NCI-H774 (cell line): ENCODE measurements at places on chromosomes 6 and 20.

DNA sequence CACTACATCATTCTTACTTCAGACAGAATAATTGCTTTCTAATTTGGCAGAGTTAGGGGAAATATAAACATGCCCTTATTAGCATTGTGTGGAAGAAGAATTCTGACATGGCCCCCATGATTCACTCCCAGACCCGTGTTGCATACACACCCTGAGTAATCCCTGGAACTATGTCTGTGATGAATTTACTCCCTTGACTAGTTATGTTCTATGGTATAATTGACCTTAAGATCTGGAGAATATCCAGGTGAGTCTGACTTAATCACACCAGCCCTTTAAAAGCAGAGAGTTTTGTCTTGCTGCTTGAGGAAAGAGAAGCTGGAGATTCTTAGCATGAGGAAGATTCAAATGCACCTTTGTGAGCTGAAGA is 262.9 kb downstream of the SOX4 start:
- no peak for DNase-seq

DNA sequence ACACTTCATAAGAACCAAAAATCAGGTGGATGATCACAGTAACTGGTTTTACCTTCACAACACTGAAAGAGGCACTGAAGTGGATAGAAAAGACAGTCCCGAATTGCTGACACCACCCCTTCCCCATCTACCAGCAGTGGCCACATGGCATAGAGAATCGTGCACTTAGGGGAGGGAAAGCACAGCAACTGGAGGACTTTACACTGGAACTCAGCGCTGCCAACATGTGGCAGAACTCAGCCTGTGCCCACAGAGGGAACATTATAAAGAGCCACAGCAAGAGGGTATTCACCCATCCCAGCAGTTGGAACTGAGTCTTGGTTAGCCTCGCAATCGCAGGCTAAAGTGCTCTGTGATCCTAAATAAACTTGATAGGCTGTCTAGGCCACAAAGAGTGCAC is 6.5 kb upstream of the KIAA1586 start:
- no peak for DNase-seq

- DNase-seq: no peak
Observed at GRCh38 chr6:142276256-142276655, 25.6 kb upstream of the ADGRG6 start.

DNA sequence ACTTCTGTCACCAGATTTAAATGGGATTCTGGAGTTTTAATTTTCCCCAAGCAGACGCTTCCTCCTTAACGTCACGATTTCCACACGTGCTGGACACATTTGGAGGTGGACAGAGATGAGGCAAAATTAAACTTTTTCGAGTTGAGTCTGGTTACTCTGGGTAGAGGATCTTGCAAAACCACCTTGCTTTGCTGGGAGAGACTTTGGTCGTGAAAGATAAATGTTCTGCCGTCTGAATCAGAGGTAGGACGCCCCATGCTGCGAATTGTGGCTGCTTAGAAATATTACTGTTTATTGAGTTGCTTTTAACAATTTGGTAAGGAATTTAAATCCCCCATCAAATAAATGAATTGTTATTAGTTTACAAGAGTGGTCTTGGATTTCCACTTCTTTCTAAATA is 46.8 kb downstream of the CTCFL start:
- no peak for DNase-seq

DNA sequence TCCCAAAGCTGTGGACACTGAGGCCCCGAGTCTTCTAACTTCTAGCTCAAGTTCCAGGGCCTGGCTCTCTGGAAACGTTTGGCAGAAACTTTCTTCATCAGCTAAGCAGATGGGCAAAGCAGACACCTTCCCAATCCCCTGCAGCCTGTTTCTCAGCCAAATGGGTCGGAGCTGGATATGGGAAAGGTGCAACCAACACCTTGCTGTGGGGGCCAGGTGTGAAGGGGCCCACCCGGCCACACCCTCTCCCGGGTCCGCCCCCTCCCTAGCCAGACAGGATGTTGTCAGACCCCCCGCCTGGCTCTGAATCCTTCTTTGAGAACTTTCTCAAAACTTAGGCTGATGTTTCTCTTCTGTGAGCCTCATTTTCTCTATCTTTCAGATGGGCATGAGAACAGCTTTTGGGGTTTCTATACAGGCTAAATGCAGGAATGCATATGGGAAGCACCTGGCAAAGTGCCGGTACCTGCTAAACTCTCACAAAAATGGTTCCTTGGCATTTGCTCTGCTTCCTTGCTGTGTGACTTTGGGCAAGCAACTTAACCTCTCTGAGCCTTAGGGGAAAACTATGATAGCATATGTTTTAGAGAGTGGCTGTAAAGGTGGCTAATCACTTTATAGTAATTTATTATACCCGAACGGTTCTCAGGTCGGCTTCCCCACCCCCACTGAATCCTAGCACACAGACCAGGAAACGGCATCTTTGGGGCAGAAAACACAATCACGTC is 1.8 kb downstream of the SNAI1 start:
- no peak for DNase-seq

GRCh38 chr20:44153636-44154043 is 33.3 kb downstream of the JPH2 start:
- no peak for DNase-seq

DNA sequence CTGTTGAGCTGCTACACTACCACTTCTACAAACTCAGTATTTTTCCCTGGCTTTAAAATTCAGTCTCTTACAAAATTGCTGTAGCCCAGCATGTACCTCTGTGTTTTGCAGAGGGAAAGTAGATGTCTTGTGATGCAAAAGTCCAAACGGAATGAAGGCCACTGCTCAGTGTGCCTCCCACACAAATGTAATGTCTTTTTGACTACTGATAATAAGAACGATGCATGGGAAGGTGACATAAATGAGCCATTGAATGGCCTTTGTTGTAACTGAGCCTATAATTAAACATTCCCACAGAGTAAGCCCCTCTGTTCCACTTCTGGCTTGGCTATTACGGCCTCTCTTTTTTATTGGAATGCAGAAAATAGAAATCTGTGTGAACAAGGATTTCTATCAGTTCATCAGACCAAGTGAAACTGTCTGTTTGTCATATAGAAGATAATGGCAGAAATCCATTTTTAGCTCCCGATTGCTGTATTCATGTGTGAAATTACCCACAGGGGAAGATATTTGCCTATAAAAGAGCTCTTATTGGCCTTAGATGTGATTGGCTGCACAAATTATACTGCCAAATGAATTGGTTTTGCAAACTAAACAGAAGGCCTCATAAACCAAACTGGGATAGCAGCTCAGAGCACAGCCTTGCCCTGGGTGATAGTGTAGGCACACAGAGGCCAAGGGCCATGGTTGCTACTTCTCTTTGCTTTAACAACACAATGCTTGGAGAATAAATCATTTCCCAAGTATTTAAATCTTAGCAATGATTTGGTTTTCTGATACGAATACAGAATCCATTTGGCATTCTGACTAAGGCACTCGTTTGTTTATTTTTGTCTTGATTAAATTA is 241.5 kb upstream of the PLN start:
- DNase-seq: no peak

GRCh38 chr6:130557481-130558112 is 191.8 kb downstream of the TMEM200A start:
- peak; percentile 41 for DNase-seq

- DNase-seq: no peak
Observed at GRCh38 chr20:45752746-45753145, 30.6 kb downstream of the SPINT4 start.

DNA sequence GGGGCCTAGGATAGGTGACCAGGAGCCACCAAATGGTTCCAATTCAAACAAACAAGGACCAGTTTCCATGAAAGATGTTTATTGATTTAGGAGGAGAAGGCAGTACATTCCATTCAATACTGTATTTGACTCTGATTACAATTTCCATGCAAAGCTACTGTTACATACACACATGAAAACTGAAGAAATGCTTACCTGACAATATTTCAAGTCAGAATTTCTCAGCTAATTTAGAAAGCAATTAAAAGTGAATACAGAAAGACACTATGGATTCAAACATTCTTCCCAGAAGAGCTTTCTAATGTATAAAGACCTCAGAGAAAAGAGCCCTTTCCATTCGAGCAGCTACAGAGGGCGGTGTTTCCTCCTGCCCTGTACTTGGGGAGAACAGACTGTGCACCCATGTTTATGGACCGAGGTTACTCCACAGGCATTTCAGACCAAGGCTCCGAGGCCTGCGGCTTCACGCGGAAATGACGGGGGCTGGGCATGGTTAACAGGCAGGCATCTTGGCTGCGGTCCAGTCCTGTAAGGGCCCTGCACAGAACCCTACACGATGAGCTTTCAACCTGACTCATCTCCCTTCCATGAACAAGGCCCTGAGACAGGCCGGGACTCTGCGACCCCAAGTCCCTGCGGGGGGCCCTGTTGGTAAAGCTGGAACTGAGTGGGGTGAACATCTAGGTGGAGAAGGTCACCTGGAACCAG is 25.7 kb upstream of the TCFL5 start:
- DNase-seq: peak; percentile 12

GRCh38 chr6:24513602-24514001 is 18.8 kb downstream of the ALDH5A1 start:
- no peak for DNase-seq

GRCh38 chr20:31587545-31588389 is 17.3 kb upstream of the ID1 start:
- peak; percentile 33 for DNase-seq

GRCh38 chr6:152343735-152344360 is 293.3 kb downstream of the SYNE1 start:
- no peak for DNase-seq

GRCh38 chr20:63354636-63355350 is 6.4 kb downstream of the CHRNA4 start:
- DNase-seq: no peak

DNA sequence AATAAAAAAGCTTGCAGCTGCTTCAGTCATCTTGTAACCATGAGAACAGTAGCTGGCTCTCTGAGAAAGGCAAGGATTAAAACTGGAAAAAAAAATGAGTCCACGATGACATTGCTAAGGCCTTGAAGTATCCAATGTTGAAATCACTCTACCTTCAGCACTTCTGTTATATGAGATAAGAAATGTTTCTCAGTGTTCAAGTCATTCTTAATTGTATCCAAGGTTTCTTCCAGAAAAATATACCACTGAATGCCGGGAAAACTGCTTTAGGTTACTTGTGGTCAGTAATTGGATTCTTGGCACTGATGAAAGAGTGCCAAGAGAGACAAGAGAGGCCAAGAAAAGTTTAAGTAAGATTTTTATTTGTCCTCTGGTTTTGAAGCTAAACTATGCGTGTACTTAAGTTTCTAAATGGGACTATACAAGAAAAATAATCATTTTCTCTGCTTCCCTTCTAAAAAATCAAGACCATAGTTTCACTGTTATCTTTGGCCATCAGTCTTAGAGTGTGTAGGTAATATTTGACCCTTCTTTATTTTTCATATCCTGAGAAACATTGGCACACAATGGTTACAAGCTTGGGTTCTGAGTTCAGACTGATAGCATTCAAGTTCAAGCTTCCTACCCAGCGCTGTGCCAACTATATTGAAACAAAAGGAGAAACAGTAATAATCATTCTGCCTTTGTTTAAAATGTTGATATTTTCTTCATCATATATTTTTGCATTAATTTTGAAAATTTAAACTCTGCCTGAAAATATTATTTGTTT is 84.6 kb downstream of the TRDN start:
- no peak for DNase-seq

DNA sequence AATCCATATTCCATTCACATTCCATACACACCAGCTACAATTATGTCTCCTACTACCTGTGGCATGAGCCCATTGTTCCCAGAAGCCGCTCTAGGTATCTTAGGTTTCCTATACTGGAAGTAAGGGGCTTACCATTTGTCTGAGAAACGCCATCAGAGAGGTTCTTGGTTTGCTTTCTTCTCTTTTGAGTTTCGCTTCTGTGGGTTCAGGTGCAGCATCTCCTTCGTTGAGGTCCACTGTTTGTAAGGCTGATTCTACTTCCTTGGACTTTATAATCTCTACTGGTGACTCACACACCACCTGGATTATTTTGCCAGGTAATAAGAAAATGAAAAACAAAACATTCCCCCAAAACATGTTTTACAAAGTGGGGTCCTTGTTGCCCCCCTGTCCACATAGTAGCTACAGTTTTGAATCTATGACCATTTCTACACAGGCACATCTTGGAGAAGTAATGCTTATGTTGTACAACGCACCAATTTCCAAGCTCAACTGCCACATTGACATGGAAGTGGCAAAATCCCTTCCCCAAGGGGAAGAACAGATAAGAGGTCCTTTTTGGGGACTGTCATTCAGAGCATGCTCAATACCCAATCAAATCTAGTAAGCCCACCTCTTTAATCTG is 103.5 kb downstream of the BCAS1 start:
- DNase-seq: no peak

GRCh38 chr6:139485742-139486475 is 111.5 kb upstream of the CITED2 start:
- no peak for DNase-seq

- no peak for DNase-seq
Observed at GRCh38 chr6:160462551-160463109, 114.5 kb downstream of the SLC22A3 start.

- no peak for DNase-seq
Observed at GRCh38 chr20:61631751-61632150, 379.7 kb downstream of the CDH4 start.

DNA sequence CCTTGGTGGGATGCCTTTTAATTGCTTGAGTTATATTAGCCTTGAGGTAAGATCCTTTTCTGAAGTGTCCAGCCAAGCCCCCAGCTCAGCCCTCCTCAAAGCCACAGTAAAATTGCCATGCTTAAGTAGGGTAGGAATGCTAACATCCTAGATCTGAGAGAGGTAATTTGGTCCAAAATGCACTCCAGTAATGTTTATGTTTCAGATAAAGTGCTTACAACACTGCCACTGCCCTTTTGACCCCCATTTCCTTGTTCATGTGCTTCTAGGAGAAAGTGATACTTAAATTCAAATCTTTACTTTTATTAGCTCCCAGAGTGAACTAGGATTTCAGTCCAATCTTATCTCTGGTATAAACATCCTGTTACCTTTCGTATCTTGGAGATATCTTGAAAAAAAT is 318.0 kb downstream of the BMP2 start:
- DNase-seq: no peak

- no peak for DNase-seq
Observed at GRCh38 chr6:170209354-170210025, 81.4 kb downstream of the DLL1 start.

GRCh38 chr6:87907521-87907920 is 140.1 kb upstream of the SPACA1 start:
- DNase-seq: no peak

- no peak for DNase-seq
Observed at GRCh38 chr6:76861403-76861802, 601.9 kb downstream of the HTR1B start.

- no peak for DNase-seq
Observed at GRCh38 chr6:68182386-68182785, 452.7 kb upstream of the ADGRB3 start.

DNA sequence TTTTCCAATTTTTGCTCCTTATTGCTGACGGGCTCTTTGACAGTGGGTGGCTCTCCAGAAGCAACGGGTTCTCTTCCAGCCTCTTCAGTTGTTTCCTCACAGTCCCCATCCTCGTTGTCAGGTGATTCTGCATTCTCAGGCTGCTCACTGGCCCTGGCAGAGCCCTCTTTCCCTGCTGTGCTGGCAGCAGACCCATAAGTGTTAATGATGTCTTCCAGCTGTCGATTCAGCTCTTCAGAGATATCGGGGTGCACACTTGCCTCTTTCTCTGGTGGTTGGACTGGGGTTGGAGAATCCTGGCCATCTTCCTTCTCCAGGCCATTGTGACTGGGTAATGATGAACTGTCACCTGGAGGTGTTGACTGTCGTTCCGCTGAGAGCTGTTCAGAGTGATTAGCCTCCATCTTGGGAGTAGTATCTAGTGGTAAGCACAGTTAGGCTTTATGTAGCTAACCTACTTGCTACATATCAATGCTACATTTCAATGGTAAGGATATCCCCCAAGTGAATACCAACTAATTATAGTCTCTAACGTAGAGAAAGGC is 3.2 kb downstream of the TXLNB start:
- DNase-seq: no peak
